Stimulated activated CD8-positive, alpha-beta memory T cell treated with anti-CD3 and anti-CD28 coated beads, Interleukin-7, amount 100 ng/mL, for 1 hour (primary cell): ENCODE measurements at places on chromosomes 3 and 15.

DNA sequence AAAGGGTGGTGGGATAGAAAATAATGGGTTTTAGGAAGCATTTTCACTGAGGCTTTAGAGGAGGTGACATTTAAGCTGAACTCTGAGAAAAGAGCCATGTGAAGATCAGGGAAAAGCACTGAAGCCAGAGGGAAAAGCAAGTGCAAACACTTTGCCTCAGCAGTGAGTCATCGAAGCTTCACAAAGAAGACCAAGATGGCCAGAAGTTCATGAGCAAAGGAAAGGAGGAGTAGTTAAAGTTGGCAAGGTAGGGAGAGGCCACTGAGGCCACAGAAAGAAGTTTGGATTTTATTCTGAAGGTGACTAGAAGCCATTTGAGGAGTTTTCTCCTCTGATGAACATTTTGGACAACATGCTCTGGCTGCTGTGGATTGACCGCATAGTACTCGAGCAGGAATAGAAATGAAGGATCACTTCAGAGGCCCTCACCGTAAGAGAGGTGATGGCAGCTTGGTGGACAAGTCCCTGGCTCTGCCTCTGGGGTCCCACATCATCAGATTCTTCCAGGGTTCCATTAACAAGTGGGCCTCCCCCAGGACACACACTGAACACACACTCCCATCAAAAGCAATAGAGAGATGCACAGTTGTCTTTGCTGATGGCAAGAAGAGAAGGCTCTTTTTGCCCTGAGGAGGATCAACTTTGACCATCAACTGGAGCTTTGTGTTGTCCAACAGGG lies 75.5 kb downstream of the TOP2B start:
- DNase-seq = no peak

- DNase-seq = no peak
Measured at GRCh38 chr15:79615754-79616153, 183.6 kb downstream of the MINAR1 start.

DNA sequence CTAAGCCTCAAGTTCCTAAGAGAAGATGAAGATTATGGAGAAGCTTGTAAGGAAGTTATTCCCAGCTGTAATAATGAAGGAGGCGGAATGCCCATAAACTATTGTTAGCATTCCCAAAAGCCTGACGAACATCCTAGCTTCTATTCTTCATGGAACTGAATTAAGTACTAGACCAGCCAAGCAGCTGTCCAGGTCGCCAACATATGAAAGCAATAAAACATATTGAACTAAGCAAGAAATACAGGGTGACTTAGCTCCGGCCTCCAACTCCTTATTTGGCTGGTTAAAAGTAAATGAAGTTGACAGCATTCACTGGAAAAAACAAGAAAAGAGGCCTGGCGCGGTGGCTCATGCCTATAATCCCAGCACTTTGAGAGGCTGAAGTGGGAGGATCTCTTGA lies 174.0 kb upstream of the TPM1 start:
- no peak for DNase-seq

DNA sequence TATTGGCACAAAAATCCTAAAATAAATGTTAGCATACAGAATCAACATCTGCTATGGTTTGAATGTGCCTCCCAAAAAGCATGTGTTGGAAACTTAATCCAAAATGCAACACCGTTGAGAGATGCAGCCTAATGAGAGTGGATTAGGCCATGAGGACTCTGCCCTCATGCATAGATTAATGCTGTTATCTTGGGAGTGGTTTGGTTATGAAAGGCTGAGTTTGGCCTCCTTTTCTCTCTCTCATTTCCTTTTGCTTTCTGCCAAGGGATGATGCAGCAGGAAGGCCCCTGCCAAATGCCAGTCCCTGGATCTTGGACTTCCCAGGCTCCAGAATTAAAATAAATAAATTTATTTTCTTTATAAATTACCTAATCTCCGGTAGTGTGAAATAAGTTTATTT lies 49.4 kb downstream of the SYNM start:
- no peak for DNase-seq

- no peak for DNase-seq
Measured at GRCh38 chr3:52430416-52430810, 14.5 kb downstream of the SEMA3G start.
